ENCODE measurements at places on chromosomes 12 and 14.

GRCh38 chr14:61603736-61604135 is 91.6 kb upstream of the HIF1A start:
- no peak for DNase-seq

DNA sequence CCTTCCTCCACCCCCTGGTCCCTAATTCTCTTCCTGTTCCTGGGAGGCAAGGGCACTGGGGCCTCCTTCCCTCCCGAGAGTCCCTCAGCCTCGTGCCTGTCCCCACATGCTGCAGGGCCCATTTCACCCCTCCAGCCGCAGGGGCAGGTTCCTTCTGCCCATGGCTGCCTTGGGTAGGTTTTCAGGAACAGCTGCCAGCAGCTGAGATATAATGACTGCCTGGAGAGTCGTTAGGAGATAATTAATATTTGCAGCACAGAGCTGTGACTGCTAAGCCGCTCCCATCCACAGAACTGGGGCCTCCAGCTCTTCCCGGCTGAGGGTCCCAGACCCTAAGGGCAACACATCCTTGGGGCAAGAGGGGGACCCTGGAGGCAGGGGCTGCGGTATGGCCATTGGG is 211.9 kb upstream of the LHX5 start:
- no peak for DNase-seq

GRCh38 chr12:97426492-97427116 is 36.0 kb upstream of the RMST start:
- DNase-seq = no peak

DNA sequence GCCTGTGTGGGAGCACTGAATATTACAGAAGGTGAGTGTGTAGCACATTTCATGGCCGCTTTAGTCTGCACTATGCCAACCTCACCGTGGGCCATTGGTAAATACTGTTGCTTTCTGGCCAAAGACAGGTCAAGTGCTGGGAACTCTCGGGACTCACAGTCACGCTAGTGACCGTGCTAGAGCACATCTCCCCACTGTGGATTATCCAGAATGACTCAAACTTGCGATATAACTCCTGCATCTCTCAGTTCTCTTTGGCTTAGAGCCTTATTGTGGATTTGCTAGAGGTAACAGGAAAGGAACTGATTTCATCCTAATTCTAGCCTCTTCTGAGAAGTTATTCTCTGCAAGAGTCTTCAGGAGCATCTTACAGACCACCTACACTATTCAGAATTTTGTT is 86.5 kb downstream of the DAD1 start:
- no peak for DNase-seq

DNA sequence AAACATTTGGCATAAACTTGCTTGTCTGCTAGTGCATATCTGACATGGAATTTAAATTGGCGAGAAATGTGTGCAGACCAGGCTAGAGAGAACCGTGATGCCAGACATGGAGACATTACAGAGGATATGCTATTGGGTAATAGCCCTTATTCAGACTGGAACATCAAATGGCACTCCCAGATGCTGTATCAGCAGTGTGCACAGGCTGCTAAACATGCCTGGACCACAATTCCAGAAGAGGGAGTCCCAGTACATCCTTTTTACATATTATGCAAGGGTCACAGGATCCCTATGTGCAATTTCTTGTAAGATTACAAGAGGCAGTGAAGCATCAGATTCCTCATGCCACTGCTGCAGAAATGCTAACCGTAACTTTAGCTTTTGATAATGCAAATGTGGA is 354.5 kb upstream of the FOXG1 start:
- DNase-seq = no peak

- no peak for DNase-seq
These were observed 69.8 kb downstream of the NCOR2 start for GRCh38 chr12:124497658-124498057.

DNA sequence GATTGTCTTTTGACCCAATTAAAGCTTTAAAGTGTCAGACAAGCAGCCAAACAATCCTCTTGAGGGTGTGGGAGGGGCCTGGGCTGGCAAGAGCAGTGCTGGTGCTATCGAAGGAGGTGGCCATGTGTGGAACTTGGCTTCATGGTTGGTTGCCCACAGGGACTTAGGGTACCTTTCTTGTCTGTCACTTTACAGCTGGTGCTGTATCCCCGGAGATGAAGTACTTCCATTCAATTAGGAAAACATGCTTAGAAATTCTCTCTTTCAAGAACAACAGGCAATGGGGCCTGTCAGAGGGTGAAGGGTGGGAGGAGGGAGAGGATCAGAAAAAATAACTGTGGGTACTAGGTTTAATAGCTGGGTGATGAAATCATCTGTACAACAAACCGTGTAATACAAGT is 86.5 kb downstream of the DAAM1 start:
- no peak for DNase-seq

GRCh38 chr12:118164798-118165486 is 29.0 kb downstream of the PEBP1 start:
- DNase-seq = no peak

- no peak for DNase-seq
These were observed 22.9 kb upstream of the RASSF8 start for GRCh38 chr12:25935355-25936144.

GRCh38 chr14:97441740-97442362 is 644.7 kb downstream of the VRK1 start:
- DNase-seq = peak; percentile 31

- no peak for DNase-seq
These were observed 178.0 kb downstream of the GRIP1 start for GRCh38 chr12:66500841-66501240.

GRCh38 chr14:71588028-71588427 is 344.2 kb upstream of the RGS6 start:
- no peak for DNase-seq

- no peak for DNase-seq
These were observed 10.1 kb downstream of the PCNX4 start for GRCh38 chr14:60101786-60102185.

- no peak for DNase-seq
These were observed 223.2 kb downstream of the ADGRD1 start for GRCh38 chr12:131176926-131177325.

DNA sequence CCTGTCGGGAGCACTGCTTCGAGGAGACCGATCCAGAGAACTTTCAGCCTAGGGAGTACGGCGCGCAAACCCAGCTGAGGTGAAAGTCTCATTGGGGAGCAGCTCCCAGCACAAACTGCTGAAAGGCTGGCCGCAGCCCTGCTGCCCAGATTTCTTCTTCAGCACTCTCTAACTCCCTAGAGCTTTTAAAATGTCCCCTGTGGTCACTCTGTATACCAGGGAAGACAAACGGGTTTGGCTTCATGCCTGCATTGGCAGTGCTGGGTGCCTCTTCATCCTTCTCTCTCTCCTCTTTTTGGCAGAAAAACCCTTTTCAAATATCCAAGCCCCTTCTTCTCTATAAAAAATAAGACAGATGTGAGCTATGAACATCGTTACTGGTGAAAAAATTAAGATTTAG is 34.9 kb downstream of the BBS10 start:
- DNase-seq = no peak

- DNase-seq = no peak
These were observed 30.4 kb upstream of the IFT81 start for GRCh38 chr12:110093631-110094311.

GRCh38 chr12:131963381-131963780 is 13.6 kb downstream of the EP400 start:
- no peak for DNase-seq

DNA sequence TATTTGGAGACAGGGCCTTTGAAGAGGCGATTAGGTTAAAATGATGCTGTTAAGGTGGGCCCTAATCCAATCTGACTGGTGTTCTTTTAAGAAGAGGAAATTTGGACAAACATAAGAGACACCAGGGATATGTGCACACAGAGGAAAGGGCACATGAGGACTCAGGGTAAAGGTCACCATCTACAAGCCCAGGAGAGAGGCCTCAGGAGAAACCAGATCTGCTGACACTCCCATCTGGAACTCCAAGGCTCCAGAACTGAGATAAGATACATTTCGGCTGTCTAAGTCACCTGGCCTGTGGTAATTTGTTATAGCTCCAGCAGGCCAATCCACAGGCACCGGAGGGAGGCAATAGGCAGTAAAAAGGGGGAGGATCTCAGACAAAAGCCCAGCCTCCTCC is 48.6 kb downstream of the KICS2 start:
- no peak for DNase-seq

DNA sequence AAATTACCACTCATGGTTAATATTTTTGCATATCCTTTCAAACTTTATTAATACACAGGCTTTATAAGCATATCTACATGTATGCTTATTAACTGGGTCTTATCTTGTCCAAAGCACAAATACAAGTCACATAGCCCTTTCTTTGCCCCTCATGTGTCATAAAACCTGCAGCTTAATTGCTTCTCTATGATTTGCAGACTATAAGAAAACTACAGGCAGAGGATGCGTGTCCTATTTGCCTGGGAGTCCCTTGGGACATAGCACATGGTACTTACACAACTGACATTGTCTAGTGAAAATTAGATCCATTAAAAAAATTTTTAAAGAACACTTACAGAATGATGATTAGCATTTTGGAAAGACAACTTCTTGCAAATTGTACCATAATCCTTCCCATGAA is 190.5 kb upstream of the PLEKHA5 start:
- no peak for DNase-seq

- no peak for DNase-seq
These were observed 6.8 kb upstream of the NUDT4 start for GRCh38 chr12:93370947-93371346.

Data from naive thymus-derived CD8-positive, alpha-beta T cell (primary cell).